Endothelial cell (in vitro differentiated cells): ENCODE measurements at places on chromosomes 2 and 18. TPM values are rescaled to one million over a fixed set of nuclear protein-coding genes. Genes with fewer than 3 reads are reported as not detected.

Gene DSG4
- total RNA-seq = not detected

- DNase-seq = no peak
These were observed 4.4 kb downstream of the CCDC88A start for GRCh38 chr2:55415300-55415699.

- no peak for DNase-seq
These were observed 540.7 kb upstream of the ID2 start for GRCh38 chr2:8141079-8141707.

DNA sequence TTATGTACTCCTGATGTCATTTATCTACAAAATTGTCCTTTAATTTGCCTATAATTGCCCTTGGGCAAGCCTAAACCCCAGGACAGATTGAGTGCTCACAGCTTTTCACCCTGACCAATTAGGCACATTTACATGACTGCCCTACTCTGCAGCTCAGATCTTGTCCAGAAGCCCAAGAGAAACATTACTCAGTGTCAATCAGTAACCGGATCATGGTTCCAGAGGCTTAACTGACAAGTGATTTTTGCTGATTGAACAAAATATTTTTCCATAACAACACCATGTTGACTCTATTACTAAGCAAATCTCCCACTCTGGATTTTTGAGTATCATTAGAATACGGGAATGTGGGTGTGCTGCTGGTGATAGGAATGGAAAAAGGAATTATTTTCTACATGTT, 465.4 kb upstream of the TNP1 start:
- DNase-seq = no peak
